H54 (cell line): ENCODE measurements at places on chromosomes 16 and 17.

GRCh38 chr16:19068237-19068815, 912 bp downstream of the COQ7 start:
- DNase-seq: no peak

GRCh38 chr17:2023692-2024571, 1.2 kb downstream of the RTN4RL1 start:
- DNase-seq: no peak

DNA sequence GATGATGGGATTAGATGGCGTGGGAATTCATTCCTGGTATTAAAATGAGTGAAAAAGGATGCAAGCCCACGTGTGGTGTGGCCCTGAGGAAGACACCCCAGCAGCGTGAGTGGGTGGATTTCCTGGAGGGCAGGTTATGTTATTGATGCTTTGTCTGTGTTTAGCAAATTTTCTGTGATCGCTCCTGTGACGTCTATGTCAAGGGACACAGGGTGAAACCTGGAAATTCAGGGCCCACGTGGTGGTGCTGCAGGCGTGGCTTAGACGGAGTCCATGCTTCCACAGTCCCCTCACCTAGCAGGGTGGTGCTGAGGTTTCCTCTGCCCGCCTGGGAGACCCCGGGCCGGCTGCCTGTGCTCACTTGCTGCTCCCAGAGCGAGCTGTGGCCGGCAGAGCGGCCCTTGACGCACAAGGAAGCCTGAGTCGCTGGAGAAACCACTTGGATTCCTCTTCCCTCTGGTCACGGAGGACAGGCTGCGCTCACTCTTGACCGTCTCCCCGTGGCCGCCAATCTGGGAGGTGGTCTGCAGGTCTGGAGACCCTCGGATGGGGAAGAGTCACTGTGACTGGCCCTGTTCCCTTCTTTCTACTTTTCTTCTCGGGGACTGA, 23.4 kb downstream of the BAIAP2 start:
- no peak for DNase-seq

DNA sequence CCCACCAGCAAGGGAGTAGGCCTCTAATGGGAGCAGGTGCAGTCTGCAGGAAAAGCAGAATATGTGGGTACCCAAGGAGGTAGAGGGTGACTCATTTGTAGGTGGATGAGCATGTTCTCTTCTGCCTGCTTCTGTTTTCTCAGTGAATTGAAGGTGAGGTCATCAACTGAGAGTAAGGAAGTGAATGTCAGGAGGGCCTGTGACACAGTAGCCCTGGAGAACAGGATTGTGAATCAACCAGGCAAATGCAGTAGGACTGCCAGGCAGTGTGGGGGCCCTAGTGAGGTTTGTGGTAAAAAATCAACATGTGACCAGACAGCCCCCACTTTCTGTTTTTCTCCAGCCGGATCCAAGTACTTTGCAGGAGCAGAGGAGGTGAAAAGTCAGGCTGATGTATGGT, 150.5 kb upstream of the SOX9 start:
- DNase-seq: peak; percentile 64

GRCh38 chr16:65069766-65070165, 52.1 kb downstream of the CDH11 start:
- no peak for DNase-seq

- DNase-seq: no peak
Observed at GRCh38 chr16:66287926-66288325, 78.6 kb upstream of the CDH5 start.

- DNase-seq: no peak
Observed at GRCh38 chr16:88903267-88903666, 36.8 kb upstream of the PABPN1L start.

DNA sequence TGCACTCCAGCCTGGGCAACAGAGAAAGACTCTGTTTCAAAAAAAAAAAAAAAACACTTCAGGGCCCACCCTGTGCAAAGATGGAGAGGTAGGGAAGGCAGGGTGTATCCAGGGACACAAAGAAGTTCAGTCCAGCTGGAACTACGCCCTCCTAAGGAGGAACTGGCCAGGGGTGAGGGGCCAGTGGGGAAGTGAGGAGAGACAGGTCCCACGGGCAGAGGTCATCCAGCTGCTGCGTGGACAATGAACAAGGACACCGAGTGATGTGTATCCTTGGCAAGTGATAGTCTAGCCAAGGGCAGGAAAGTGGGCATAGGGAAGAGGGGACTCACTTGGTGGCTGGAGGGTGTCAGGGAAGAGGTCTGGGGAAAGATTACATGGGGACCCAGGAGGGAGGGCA, 9.4 kb upstream of the RIPOR1 start:
- DNase-seq: no peak
